ENCODE measurements at places on chromosomes 2 and 18.

GRCh38 chr2:19476327-19476726 lies 117.9 kb upstream of the OSR1 start:
- no peak for DNase-seq

- no peak for DNase-seq
These were observed 139.9 kb downstream of the THADA start for GRCh38 chr2:43455731-43456642.

- DNase-seq = no peak
These were observed 298.2 kb downstream of the SP3 start for GRCh38 chr2:173667014-173667413.

GRCh38 chr2:121804997-121805765 lies 49.7 kb downstream of the TSN start:
- DNase-seq = no peak

- DNase-seq = no peak
These were observed 727.0 kb upstream of the PIK3C3 start for GRCh38 chr18:41227993-41228392.

- no peak for DNase-seq
These were observed 25.2 kb upstream of the CYTIP start for GRCh38 chr2:157468931-157469708.

GRCh38 chr2:9745153-9745899 lies 97.9 kb upstream of the TAF1B start:
- DNase-seq = no peak

- DNase-seq = no peak
These were observed 50.4 kb downstream of the MRO start for GRCh38 chr18:50769463-50769862.

DNA sequence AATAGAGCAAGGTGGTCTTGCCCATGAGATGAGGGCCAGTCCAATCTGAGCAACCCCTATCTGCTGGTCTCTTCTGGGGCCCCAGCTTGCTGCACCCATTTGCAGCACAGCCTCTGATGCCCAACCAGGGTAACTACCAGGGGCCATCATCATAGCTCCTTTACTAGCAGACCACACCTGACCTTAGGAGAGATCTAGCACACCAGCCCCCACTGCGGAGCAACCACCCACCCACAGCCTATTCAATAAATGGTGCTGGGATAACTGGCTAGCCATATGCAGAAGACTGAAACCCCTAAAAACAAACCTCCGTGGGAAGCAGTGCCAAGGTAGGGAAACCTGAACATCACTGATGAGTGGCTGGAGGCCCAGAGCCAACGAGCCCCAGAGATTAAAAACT lies 196.1 kb upstream of the RBBP8 start:
- DNase-seq = no peak

DNA sequence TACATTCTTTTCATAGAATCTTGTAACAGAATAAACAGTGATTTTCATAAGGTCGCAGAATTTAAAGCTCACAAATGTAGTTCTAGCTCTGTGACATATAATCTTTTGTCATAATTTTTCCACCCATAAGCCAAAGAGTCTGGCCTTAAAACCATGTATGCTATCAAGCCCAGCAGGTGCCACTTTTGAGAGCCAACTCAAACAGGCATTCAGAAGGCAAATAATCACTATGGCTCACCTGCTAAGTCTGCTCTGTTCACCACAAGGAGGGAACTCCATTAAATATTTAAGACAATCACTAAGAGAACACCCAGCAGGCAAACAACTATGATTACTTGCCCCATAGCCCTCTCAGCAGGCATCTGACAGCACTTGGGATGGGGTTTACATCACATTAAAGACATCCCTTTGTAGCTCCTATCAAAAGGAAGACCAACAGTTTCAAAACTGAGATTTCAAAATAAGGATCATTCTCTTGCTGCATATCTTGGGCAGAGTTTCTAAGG lies 241.6 kb downstream of the PDE11A start:
- DNase-seq = peak; percentile 90

DNA sequence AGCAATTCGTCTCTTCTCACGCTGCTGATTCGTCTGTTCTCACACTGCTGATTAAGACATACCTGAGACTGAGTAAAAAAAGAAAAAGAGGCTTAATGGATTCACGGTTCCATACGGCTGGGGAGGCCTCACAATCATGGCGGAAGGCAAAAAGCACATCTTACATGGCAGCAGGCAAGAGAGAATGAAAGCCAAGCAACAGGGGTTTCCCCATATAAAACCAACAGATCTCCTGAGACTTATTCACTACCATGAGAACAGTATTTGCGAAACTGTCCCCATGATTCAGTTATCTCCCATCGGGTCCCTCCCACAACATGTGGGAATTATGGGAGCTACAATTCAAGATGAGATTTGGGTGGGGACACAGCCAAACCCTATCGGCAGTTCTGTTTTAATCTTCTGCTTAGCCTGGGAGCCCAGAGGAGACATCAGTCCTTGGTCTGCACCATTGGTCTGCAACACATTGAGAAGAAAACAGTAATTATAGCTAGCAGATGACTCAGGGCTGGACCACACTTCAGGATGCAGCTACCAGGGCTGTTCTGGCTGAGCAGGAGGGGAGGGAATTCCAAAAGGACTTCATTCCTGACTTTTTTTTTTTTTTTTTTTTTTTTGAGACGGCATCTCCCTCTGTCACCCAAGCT lies 69.4 kb downstream of the CABLES1 start:
- no peak for DNase-seq

- DNase-seq = no peak
These were observed 91.6 kb downstream of the NFATC1 start for GRCh38 chr18:79487183-79487800.

- no peak for DNase-seq
These were observed 14.3 kb downstream of the CELF4 start for GRCh38 chr18:37551249-37551648.

DNA sequence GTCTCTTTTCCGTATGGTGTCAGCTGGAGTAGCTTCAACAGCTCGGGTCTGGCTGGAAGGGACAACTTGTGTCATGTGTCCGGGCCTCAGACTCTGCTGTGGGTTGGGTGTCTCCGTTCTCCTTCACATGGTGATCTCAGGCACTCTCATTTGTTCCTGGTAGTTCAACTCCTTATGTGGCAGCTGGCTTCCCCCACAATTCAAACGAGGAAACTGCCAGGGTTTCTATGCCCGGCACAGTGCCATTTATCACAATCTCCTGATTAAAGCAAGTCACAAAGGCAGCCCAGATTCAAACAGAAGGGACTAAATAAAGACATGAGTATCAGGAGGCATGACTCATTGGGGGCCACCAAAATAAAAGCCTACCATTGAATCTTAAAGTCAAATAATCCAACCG lies 22.7 kb downstream of the MRO start:
- no peak for DNase-seq

DNA sequence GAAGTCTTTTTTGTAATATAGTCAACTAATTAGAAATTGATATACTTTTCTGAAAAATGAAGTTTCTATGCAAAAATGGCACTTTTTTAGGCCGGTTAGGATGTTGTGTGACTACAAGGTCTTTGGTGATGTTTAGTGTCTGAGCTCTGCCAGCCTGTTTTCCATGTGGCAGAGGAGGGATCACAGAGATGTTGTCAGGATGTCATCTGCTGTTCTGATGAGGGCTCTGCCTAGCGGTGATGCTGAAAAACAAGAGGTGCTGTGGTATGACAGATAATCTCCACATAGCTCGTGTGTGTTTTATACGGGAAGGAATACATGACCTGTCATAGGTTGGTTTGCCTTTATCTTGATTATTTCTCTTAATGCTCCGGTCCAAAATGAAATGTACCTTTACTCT lies 12.0 kb upstream of the IAH1 start:
- no peak for DNase-seq

DNA sequence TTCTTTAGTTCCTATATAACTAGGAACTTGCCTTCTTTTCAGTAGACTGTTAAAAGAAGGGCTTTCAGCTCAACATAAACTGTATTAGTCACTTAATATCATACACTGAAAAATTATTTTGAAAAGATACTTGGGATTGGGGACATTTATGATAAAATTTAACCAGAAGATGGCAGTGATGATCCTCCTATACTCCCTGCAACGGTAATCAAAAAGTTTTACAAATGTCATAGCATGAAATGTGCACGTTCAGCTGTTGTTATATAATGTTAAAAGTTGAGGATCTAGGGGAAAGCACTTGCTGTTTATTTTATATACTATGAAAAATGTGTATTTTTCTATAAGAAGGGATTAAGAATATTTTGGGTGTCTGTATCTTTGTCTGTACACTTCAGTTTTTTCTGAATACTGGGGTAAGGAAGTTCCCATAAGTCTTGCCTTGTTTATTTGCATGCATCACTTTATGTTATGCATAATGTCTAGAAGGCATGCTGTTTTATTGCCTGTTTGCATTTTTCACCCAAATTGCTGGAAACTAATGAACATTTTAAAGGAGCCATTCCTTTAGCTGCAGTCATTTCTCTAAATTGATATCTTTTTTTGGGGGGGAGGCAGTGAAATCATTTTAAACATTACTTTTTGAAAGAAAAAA lies 19.0 kb downstream of the DYNC1I2 start:
- no peak for DNase-seq
